ENCODE measurements at places on chromosomes 16 and 17.

DNA sequence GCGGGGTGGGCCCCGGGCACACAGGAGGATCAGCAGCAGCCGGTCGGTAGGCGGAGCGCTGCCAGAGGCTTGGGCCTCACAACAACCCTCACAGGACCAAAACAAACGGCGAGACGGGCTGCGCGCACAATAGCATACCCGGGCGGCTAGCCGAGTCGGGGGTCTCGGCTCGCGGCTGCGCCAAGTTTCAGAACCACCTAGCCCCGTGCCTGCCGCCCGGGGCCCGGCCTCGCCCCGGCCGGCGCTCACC is 732 bp downstream of the ULK2 start:
- peak; percentile 48 for DNase-seq

GRCh38 chr16:24896439-24896838 is 50.7 kb downstream of the SLC5A11 start:
- no peak for DNase-seq

DNA sequence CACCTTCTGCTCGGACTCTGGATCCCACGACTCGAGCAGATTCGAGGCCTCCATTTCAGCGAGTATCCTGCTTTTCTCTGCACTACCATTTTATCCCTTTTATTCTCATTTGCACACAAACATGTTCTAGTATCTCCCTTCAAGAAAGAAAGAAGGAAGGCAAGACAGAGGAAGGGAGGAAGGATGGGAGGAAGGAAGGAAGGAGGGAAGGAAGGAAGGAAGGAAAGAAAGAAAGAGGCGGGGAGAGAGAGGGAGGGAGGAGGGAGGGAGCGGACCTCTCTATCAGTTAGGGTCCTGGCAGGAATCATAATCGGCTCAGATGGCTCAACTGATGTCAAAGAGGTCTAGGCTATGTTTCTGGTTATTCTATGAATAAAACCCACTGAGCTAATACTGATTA is 10.3 kb upstream of the KSR1 start:
- no peak for DNase-seq

GRCh38 chr16:22938647-22939046 is 124.7 kb downstream of the HS3ST2 start:
- no peak for DNase-seq

DNA sequence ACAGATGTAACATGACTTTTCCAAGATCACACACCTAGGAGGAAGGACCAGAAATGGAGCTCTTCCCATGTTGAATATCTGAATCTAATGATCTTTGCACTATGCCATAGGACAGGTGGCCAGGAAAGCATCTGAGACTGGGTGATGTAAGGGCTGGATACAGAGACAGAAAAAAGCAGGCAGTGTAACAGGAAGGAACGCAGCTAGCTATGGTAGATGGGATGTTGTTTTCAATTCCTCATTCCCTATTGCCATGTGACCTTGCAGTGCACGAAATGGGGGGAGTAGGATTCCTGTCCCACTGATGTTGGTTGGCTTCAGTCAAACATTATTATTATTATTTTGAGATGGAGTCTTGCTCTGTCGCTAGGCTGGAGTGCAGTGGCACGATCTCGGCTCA is 3.7 kb upstream of the NPIPB15 start:
- DNase-seq: no peak

DNA sequence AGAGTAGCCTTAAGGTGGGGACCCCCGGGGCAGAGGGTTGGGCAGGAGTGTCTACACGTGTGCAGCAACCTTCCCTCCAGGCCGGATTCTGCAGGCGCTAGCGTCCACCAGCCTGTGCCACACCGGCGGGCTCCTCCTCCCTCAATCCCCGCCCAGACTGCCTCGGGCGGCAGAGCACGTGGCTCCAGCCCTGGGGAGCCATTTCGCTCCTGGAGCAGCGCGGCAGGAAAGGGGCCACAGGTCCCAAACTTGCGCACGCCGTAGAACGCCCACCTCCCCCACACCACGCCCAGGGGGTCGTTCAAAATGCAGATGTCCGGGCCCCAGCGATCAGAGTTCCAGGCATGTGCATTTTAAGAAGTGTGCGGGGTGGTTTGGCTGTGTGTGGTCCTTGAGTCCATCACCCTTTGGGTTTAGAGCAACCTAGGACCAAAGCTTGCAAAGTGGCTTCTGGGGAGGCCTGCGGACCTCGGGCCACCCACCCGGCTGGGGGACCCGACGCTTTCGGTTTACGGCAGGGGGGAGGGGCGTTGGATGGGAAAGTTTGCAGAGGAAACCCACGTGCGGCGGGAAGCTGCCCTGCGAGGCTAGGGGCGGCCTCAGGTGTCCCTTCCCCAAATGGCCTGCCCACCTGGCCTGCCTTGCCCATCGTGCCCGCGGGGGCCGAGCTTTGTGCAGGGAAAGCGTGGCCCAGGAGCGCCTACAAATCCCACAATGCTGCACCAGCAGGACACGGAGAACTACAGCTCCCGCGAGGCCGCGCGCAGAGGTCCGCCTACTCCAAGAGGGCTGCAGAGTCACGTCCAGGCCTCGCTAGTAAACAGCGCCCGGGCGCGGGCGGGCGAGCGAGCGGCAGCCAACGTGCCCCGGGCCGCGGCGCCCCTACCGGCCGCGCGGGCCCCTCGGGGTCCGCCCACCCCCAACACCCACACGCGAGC is 1.4 kb downstream of the TFAP4 start:
- peak; percentile 86 for DNase-seq

DNA sequence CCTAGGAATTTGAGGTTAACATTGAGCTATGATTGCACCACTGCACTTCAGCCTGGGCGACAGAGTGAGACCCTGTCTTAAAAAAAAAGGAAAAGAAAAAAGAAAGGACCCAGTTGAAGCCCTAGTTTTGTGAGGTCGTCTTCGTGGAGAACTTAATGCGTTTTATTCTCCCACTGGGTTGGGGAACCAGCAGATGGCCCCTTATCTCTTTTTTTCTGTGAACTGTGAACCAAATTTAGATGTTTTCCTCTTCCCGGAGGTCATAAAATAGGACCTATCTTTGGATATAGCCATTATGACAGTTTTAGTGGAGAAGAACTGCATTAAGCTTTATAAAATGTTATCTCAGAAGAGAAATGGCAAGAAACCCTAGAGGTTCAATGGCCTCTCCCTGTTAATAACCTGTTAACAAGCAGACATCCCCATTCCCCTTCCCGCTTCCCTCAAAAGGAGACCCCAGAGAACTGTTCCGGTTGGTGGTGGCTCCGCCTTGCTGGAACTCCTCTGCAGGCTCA is 23.5 kb downstream of the KIAA0513 start:
- DNase-seq: no peak

GRCh38 chr17:67477687-67478086 is 100.6 kb downstream of the PITPNC1 start:
- DNase-seq: peak; percentile 59

- no peak for DNase-seq
Observed at GRCh38 chr16:66652661-66653360, 43.7 kb downstream of the CMTM4 start.

DNA sequence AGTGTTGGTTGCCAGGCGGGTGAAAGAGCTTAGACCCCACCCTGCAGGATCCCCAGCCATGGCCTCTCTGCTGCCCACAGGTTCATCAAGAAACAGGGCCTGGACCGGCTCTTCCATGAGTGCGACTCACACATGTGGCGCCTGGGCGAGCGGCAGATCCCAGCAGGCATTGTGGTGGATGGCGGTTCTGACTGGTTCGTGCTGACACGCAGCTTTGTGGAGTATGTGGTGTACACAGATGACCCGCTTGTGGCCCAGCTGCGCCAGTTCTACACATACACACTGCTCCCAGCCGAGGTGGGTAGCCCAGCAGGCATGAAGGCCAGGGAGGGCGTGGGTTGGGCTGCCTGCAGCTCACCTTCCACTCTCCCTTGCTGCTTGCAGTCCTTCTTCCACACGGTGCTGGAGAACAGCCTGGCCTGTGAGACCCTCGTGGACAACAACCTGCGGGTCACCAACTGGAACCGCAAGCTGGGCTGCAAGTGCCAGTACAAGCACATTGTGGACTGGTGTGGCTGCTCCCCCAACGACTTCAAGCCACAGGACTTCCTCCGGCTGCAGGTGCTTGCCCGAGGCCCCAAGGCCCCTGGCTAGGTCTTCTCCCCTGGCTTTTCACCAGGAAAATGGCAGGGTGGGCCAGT is 9.9 kb downstream of the XYLT2 start:
- DNase-seq: no peak

DNA sequence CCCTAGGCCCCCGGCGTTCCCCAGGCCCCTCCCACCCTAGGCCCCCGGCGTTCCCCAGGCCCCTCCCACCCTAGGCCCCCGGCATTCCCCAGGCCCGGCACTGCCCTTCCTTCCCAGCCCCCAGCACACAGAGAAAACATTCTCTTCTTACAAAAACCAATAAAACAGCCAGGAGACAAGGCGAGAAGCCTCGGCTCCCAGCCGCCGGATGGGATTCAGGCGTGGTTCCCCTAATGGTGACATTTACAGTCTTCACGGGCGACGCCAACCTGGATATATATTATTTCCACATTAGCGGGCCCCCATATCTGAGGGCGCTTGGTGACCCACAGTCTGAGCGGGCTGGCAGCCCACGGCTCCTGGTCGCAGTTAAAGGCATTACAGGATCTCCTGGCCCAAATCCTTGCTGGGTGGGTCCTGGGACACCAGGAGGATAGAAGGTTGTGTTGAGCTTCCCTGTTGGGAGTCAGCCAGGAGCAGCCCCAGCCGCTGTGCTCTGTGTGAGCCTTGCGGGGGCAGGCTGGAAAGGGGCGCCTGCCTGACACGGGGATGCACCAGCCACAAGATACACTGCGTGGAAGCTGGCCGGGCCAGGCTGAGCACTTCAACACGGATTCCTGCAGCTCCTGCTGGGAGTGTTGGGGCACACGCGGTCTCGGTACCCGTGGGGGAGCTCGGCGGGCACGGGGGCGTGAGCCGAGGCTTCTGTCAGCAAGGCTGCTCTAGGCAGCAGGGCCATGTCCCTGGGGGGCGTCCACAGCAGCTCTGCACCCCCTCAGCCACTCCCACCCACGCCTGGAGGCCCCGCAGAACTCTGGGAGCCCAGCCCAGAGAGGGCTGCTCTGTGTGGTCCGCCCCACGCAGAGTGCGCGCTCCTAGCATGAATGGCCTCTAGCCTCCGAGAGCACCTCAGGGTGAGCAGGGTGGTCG is 83.7 kb downstream of the LMF1 start:
- DNase-seq: no peak

DNA sequence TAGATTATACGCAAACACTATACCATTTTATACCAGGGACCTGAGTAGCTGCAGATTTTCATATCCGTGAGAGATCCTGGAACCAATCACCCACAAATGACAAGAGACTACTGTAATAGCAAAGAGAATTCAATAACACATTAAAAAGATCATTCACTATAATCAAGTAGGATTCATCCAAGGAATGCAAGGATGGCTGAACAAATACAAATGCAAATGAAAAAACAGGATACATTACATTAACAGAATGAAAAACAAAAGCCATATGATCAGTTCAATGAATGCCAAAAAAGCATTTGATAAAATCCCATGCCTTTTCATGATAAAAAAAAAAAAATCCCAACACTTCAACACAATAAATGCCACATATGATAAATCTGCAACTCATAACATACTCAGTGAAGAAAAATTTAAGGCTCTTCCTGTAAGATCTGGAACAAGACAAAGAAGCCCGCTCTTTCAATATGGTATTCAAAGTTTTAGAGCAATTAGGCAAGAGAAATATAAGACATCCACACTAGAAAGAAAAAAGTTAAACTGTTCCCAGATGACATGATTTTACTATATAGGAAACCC is 29.0 kb downstream of the N4BP1 start:
- DNase-seq: no peak

DNA sequence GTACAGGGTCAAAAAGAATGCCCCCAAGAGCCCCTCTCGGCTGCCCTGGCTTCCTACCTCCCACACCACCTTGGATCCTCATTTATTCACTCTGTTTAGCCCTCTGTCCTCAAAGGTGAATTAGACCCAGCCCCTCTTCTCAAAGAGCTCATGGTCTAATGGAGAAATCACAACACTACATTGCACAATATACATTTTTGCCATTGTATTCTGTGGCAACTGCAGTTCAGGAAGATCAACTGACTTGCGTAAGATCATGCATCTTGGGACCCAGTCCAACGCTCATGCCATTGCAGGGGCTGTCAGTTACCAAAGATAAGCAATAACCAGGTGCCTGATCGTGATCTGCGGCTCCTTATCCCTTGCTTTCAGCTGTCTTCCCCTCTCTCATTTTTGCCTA is 1.4 kb downstream of the KRT38 start:
- DNase-seq: no peak

GRCh38 chr17:42477173-42477572 is 18.5 kb downstream of the ATP6V0A1 start:
- DNase-seq: no peak

DNA sequence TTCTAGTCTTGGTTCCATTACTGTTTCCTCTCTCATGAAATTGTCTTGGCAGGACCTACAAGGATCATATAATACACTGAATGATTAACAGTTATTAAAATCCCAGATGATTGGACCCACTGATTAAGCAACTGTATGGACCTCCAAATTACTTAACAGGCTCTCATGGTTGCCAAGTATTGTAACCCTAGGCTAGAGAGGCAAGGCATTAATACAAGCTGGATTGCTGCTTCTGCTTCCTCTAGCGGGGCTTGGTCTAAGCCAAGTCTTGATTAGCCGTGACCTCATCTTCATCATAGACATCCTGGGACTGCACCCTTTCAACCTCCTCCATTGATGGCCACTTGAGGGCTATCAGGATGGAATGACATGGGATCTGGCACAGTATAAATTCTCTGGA is 46.9 kb downstream of the SYCE1L start:
- no peak for DNase-seq

DNA sequence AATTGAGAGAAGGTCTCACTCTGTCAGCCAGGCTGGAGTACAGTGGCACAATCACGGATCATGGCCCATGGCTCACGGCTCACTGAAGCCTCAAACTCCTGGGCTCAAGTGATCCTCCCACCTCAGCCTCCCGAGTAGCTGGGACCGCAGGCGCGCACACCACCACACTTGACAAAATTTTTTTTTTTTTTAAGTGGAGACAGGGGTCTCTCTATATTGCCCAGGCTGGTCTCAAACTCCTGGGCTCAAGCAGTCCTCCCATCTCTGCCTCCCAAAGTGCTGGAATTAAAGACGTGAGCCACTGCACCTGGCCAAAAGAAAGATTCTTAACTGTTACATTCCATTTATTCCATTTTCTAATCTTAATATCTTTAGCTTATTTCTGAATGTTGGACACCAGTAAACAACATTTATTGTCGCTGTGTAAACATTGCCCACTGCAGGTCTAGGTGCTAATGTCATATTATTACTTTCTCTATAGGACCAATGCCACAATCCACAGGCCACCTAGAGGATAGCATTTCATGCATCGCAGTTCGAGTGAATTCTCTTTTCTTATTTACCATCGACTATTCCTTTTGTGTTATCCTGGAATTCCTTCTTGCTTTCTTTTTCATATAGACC is 123.7 kb downstream of the PITPNC1 start:
- DNase-seq: no peak

GRCh38 chr17:32315171-32315570 is 26.8 kb downstream of the C17orf75 start:
- no peak for DNase-seq

DNA sequence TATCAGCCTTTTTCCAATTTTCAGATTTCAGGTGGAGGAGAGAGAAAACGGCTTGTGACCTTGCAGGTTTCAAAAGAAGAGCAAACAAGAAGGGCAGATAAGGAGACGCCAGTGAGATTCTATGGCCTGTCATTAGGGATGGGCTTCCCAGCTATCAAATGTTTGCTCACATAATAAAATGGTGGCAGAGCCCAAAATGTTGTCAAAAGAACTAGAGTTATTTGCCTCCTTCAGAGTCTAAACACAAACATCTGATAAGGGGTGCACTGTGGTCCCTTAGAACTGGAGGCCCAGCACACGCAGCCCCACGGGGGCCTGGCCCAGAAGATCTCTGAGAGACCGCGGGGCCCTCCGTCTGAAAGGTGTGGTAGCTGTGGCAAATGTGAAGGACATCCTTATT is 46.1 kb upstream of the DDX52 start:
- DNase-seq: no peak

- peak; percentile 65 for DNase-seq
Observed at GRCh38 chr16:56191156-56191815, at the start of gene GNAO1. Gene GNAO1, plus strand, starts transcription at chr16:56191489. Its CDS starts 747 bp downstream, at chr16:56192236.

Measured in CD4-positive, alpha-beta T cell treated with Interleukin-15 for 4 hours (primary cell).